Amygdala (tissue), 56 donors: ENCODE measurements at places on chromosomes 7 and 10.

DNA sequence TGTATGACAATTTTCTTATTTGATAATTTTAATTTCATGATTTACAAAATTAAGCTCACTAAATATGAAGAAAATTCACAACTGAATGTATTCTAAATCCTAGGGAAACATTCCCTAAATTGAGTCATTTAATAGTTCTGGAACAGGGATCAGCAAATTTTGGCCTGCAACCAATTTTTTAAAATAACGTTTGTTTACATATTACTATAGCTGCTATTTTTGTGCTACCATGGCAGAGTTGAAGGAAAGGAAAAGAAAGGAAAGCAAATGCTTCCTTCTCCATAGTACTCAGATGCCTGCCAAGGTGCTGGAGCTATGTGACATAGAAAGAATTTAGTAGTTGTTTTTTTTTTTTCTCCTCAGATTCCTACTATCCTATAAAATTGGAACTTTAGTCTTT is 1307.7 kb upstream of the LRRTM3 start:
- DNase-seq: no peak

DNA sequence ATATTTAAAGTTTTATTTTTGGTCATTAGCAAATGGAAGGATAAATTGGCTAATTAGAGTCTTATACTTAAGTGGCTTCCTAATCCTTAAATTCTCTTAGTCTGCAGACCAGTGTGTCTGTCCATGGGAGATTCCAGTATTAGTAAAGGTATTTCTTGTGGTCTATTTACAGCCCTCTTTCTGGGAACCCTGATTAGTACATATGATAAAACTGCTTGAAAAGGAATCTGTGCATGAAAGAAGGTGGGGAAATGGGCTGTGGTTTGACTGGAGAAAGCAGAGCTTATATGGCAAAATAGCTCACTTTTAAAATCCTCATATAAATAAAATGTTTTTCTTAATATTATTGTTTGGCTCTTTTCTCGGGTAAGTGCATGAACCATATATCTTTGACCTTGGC is 124.5 kb upstream of the RHOBTB1 start:
- no peak for DNase-seq

- DNase-seq: no peak
These were observed 493.1 kb downstream of the PLXNA4 start for GRCh38 chr7:132083126-132083525.

DNA sequence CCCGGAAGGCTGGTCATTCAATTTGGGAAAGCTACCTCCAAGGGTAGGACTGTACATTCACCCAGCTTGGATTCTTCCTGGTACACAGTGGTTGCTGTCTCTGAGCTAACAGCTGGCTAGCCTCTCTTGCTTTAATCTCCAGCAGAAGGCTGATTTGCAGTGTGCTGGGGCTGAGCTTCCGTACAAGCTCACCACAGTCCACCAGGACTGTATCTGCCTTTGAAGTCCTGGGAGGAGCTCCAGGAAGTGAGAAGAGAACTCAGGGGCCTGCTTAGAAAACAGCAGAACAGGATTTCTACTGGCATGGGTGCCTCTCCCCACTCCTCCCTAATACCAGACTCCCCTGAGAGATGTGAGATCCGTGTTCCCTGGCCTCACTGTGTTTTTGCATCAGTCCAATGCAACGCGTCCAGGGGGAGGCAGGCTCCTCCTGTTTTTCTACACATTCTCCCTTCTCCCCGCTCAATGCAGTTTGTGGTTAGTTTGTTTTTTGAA is 6.6 kb downstream of the AFAP1L2 start:
- DNase-seq: no peak

- DNase-seq: no peak
These were observed 34.2 kb upstream of the TCF7L2 start for GRCh38 chr10:112915590-112916572.

GRCh38 chr7:83806538-83806937 is 157.6 kb upstream of the SEMA3E start:
- no peak for DNase-seq

- no peak for DNase-seq
These were observed 69.2 kb upstream of the CAMK2B start for GRCh38 chr7:44394636-44395035.

GRCh38 chr7:117157241-117158209 is 165.3 kb downstream of the WNT2 start:
- DNase-seq: peak; percentile 14

GRCh38 chr7:45244981-45245380 is 87.4 kb downstream of the RAMP3 start:
- DNase-seq: no peak

DNA sequence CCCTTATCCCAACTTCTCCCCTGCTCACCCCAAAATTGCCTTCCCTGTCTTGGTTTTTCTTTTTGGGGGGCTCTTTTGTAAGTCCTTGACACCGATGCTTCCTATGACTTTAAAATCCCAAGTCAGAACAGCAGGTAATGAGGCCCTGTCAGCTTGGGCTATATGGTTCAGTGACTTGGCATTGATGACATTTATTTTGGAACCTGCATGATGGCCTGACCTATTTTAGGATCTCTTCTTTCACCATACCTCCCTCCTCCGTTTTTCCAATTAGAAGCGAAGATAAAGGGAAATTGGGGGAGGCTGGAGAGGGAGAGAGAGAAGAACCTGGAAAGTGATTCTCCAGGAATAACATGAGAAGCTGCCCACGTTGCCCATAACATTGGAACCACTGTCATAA is 424.9 kb upstream of the AUTS2 start:
- DNase-seq: no peak

GRCh38 chr7:42854571-42855118 is 57.2 kb downstream of the C7orf25 start:
- no peak for DNase-seq

DNA sequence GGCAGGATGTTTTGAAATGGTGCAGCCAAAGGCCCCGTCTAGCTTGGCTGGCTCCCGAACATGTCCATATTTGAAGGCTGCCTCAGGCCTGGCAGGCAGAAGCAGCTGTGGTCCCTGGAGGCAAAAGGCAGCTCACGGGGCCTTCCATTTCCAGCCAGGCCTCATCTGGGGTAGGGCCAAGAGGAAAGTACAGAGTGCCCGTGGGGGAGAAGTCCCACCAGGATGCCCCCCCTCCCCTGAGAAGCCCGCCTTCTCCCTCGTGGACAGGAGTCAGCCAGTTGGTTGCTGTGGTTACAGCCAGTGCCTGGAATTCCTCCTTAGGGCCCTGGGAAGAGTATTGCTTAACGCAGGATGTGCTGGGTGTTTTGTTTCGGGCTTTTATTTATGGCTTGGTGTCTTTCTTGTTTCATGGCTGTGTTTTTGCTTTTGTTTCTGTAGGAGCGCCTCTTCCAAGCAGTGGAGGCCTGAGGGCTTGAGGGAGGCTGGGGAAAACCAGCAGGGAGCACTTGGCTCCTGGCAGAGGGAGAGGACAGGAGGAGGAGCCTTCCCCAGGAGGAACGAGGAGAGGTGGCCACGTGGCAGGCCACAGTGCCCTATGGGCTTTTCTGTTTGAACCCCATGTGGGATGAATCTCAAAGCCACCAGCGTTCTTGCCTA is 45.4 kb downstream of the CHST3 start:
- DNase-seq: peak; percentile 73

GRCh38 chr7:3000566-3000965 is 43.1 kb downstream of the CARD11 start:
- no peak for DNase-seq

GRCh38 chr10:70566515-70567290 is 35.8 kb downstream of the PRF1 start:
- no peak for DNase-seq

DNA sequence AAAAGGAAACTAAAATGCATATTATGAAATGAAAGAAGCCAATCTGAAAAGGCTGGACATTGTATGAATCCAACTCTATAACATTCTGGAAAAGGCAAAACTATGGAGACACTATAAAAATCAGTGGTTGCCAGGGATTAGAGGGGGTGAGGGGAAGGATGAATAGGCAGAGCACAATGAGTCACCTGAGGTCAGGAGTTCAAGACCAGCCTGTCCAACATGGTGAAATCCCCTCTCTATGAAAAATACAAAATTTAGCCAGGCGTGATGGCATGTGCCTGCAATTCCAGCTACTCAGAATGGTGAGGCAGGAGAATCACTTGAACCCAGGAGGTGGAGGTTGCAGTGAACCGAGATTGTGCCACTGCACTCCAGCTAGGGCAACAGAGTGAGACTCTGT is 324.8 kb upstream of the PHYHIPL start:
- DNase-seq: no peak

- no peak for DNase-seq
These were observed 84.7 kb downstream of the CCNY start for GRCh38 chr10:35420827-35421552.

- DNase-seq: no peak
These were observed 205.4 kb upstream of the ZMIZ1 start for GRCh38 chr10:78863140-78863905.

DNA sequence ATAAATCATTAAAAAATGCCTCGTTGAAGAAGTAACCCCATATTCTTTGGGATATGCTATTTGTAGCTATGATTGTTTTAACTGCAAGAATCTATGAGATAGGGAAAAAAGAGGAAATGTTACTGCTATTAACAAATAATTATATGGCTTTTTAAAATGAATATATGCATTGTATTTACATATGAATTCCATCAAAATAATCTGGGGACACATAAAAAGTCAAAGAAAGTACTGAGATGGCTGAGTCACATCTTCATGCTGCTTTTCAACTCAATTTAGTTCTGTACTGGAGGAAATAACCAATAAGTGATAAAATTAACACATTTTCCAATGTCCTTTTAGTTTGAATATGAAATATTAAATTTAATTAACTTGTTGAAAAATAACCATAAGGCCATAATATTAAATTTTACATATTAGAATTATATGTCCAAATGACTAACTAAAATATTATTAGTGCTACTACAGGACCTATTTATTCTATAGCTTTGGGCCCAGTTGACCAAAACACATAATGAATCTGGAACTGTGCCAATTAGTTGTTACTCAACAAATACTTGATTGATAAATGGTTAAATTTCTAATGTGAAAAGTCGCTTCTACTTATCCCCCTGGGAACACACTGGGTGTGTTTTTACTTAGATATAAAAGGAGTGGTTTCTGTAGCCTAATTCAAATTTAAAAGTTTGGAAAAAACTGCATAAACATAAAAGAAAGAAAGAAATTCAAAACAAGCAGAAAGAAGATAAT is 214.6 kb upstream of the PFKP start:
- no peak for DNase-seq

GRCh38 chr10:71084818-71085126 is 127.6 kb upstream of the UNC5B start:
- no peak for DNase-seq

DNA sequence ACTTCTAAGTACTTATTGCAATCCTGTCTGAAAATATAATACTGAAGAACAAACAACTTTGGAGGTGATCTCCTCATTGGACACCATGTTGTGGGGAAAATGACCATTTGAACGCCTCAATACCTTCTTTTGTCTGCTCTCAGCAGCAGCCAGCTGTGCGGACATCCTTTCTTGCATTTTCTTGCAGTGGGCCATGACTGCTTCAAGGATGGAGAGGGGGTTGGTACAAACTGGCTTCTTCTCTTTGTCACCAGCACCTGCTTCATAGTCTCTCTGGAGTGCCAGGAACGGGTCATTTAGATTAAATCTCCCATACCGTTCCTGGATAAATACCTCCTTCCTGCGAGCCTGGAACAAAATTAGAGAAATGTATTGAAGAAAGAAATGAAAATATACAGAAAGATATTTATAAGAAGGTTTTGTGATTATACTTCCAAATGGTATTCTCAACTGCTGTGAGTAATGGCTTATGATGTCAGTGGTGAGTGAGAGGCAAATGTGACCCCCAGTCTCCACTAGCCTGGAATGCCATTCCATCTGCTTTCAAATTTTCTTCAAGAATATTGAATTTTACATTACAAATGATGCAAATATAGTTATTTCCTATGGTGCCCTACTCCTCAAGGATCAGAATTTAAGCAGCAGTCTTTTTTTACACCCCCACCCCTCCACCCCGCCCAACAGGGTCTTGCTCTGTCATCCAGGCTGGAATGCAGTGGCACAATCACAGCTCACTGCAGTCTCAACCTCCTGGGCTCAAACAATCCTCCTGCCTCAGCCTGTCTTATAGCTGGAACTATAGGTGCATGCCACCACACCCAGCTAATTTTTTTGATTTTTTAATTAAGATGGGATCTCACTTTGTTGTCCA is 62.4 kb downstream of the CTTNBP2 start:
- no peak for DNase-seq

GRCh38 chr10:18082381-18082780 is 57.8 kb upstream of the CACNB2 start:
- DNase-seq: no peak

GRCh38 chr7:151047976-151048815 is at the start of gene ASIC3:
ASIC3 (plus strand) TSS chr7:151048531; CDS start chr7:151048886, 355 bp downstream.
- DNase-seq: no peak

DNA sequence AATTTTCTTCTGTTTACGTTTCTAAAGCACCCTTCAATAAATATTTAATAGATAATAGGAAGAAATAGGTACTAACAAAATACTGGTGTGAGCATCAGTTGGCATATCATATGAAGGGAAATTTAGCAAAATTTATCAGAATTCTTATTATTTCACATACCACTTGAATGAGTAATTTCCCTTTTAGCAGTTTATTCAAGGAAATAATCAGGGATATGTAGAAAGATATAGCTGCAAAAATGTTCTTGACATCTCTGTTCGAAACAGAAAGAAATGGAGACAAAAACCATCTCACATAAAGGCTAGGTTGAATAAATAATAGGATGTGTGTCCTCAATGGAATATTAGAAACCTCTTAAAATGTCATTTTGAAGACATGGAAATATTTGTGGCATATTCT is 35.8 kb upstream of the PIP4K2A start:
- DNase-seq: no peak

- DNase-seq: no peak
These were observed 49.4 kb downstream of the MRPL32 start for GRCh38 chr7:42981601-42982000.

DNA sequence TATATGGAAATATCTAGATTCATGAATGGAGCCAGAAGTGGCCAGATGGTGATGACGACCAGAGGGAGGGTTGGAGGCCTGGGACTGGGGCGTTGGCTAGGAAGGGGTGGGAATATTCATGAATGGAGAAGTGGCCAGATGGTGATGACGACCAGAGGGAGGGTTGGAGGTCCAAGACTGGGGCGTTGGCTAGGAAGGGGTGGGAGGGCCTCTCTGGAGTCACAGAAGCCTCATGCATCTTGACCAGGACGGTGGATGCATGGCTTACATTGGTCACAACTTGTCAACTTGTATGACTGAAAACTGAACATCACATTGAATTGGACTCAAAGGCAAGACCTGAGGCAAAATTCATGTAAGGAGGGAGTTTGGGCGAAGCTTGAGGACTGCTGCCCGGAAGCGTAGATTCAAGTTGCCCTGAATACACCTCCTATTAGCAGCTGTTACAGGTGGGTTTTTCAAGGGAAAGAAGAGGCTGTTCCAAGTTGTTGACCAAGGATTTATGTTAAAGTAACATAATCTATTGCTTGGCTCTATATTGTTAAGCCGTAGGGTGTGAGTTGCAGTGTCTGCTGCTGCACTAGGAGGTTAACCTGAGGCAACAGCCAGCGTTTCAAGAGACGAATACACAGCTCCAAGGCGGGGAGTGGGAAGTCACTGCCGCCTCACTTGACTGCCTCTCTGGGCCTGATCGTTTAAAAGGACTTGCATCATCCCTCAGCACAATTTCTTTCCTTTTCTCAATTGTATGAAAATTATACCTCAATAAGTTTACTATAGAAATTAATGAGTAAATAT is 55.1 kb upstream of the FAM20C start:
- no peak for DNase-seq
